ENCODE measurements at places on chromosomes 4 and X.
A peak's percentile ranks its signal among the peaks of the same experiment; 100 is the strongest.

DNA sequence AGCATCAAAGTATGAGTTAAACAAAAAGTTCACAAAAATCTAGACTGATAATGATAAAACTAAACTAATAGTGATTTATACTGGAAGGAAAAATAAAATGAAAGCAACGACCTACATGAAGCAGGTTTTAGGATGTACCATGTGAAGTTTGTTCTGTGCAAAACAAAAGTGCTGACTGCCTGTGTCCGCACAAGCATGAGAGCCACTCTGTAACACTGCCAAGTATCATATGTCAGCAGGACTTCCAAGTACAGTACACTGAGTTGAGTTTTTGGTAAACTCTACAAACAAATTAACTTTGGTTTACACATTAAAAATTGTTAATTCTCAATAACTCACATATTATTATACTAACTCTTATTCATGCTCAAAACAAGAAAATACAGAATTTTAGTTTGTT lies 459.0 kb downstream of the PDGFC start:
- DNase-seq, result no peak

- DNase-seq, result no peak
Observed at GRCh38 chr4:85952528-85952927, 407.3 kb downstream of the MAPK10 start.

- peak; percentile 93 for DNase-seq
Observed at GRCh38 chr4:175998782-175999181, 66.9 kb upstream of the WDR17 start.

DNA sequence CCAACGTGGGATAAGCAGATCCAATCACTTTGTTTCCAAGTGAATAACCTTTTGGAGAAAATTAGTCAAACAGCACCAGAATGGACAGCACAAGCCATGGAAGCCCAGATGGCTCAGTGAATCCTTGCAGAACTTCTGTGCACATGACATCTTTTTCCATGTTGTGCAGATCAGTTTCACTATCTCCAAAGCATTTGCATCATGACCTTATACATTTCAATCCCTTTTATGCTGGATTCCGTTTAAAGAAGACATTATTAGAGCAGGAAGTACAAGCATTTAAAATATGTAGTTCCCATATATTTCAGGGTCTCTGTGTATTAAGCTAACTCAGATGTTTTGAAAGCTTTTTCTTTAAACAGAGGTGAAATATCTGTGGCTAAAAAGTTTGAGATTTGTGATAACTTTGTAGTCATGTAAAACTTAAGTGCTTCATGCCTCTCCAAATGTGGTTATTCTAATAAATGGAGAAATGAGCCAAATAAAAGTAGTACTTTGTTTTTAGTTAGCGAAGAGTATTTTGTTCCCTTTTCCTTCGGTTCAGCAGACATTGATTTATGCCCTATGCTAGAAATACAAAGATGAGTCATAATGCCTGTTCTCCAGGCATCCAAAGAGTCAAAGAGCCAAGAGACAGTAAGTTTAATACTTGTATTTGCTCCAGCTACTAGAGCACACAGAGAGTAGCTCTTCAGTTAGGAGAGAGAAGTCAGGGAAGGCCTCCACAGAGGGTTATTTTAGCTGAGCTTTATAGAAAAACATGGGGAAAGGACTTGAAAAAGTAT lies 39.0 kb downstream of the PLAC8 start:
- DNase-seq, result no peak

GRCh38 chrX:153707406-153707805 lies 16.8 kb downstream of the BCAP31 start:
- DNase-seq, result no peak

DNA sequence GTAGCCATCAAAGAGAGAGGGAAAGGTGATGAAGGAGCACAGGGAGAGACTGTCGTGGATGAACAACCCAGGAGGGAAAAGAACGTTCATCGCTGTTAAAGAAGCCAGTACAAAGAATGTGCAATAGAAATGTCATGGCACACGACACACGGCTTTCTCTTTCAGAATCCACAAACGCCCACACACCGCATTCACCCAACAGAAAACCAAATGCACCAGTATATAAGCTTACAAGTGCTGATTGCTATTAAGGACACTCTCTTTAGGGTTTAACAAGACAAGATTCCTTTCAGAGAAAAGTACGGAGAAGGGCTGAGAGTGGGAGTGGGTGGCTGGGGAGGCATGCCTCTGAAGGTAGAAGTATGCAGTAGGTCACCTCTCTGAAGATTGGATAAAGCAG lies 80.2 kb downstream of the C4orf51 start:
- no peak for DNase-seq
